ENCODE measurements at places on chromosomes 6 and 20. TPM values are rescaled to one million over a fixed set of nuclear protein-coding genes. Genes with fewer than 3 reads are reported as not detected.
A peak's percentile ranks its signal among the peaks of the same experiment; 100 is the strongest.

ZHX3 gene
- 23.3 TPM for total RNA-seq

MOXD1 gene
- total RNA-seq = 1.3 TPM

MCM8 gene
- 22.4 TPM for total RNA-seq

PRSS16 gene
- 32.3 TPM for total RNA-seq

DHX35 gene
- 12.1 TPM for total RNA-seq

HAO1 gene
- not detected for total RNA-seq

HFE gene
- total RNA-seq = 46.0 TPM

METTL24 gene
- not detected for total RNA-seq

IMPG1 gene
- not detected for total RNA-seq

CALHM6 gene
- not detected for total RNA-seq

VGLL2 gene
- not detected for total RNA-seq

RAB32 gene
- 22.6 TPM for total RNA-seq

GRCh38 chr6:34593701-34594100, 37.6 kb upstream of the SPDEF start:
- DNase-seq = peak; percentile 49

- DNase-seq = peak; percentile 51
Observed at GRCh38 chr6:40328386-40328985, 258.7 kb downstream of the LRFN2 start.

DNA sequence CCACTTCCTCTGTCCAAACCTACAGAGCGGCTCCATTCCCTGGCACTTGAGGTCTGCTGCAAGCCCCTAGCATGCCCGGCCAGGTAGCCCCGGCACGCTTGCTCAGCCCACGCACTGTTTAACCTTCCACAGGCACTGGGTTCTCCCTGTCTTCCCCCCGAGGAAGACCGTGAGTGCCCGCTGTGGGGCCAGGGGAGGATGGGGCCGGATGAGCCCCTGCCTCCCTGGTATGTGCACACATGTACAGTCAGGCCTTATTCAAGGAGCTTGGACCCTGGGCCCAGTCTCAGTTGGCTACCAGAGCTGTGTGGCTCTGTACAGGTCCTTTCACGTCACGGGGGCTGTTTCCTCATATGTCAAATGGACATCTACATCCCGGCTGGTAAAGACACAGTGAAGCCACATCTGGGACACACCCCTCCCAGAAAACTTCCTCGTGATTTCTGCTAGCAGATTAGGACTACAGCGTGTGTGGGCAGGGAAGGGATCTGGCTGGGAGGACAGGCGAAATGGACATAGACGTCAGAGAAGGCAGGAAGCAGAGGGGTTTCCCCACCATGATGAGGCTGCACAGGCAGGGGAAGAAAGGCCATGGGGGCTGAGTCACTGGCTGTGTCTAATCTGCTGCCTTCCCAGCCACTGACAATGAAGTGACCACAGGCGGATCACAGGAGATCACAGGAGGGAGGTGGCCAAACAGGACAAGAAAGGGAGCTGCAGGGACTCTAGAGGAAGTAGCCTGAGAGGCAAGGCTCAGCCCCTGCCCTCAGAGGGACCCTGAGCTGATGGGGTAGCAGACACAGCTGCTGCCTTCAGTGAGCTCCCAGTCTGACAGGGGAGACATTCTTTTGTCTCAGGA, 62.9 kb downstream of the MRPL14 start:
- peak; percentile 71 for DNase-seq

DNA sequence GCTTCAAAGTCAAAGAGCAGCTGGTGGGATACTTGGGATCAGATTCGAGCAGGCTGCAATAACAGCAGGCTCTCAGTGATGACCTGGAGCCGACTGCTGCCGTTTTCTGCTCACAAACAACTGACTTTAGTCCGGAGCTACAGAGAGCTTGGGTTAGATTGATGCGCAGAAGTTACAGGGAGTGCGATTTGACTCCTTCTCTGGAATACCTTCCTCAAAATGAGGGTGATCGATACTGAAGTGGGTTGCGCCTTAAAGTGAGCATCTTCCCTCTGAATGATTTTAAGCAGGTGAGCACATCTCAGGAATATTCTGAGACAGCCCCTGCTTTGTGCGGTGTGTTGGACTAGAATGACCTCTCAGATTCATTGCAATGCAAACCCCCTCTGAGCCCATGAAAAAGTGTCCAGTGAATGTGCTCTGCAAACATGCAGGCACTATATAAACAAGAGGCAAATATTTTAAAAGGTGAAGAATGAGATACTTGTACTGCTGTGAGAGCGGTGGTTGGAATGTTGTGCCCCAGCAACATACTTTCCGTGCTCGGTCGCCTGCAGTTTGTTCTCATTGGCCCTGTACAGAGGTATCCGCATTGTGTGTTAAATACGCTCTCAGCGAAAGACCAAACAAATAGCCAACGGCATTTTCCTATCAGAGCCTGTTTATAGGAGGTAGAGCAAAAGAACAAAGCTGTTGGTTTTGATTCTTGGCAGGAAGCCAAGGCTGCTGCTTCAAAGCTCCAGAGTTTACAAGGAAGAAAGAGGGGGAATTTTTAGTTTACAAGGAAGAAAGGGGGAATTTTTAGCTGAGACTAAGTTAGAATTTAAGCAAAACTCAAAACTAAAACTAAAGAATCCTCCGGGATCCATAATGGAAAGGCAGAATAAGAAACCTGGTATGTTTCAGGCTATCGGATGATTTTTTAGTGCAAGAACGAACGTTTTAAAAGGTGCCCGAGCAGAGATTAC, 67.7 kb downstream of the PHACTR2 start:
- DNase-seq = peak; percentile 78

GRCh38 chr6:133474516-133474915, 233.4 kb downstream of the EYA4 start:
- DNase-seq = no peak

- DNase-seq = no peak
Observed at GRCh38 chr20:5315807-5316187, 957 bp downstream of the PROKR2 start.

- DNase-seq = no peak
Observed at GRCh38 chr6:34276881-34277762, 28.3 kb upstream of the SMIM29 start.

DNA sequence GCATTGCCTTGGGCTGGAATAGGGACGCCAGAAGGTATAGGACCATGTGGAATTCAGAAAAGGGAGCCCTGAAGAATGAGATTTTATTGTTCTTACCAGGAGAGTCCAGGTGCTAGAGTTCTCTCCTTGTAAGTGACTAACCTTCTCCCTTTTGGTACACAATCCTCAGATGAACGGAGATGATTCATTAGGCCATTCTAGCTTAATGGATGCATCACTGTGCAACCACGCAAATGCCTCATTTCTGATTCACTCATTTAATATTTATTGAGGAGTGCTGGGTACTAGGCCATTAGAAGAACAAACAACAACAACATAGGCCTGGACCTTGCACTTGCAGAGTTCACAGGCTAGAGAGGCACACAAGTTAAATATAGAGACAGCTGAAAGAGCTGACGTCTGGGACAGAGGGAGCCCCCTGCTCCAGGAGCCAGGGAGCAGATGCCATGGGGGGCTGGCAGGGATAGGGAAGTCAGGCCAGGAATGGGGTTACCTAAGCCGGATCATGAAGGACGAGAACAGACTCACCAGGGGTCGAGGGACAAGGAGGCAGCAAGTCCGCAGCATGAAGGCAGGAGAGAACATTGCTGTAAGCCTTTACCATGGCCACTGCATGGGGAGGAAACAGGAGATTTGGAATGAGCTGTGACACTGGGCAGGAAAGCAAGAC, 179.5 kb upstream of the AKAP12 start:
- peak; percentile 99 for DNase-seq

DNA sequence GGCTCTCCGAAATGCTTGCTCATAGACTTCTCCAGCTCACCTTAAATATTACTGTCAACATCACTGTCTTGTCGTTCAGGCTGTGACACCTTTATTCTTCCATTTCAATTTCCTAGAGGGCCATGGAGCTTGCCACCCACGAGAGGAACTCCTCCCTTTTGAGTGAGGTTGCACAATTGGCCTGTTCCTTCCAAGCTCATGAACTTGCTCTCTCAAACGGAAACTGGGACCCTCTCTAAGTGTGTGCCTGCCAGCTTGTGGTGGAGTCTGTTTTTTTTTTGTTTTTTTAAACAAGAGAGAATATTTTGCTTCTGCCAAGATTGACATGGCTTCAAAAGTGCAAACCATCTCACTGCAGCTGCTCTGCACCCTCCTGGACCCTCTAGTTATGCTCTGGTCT, 19.3 kb upstream of the IYD start:
- no peak for DNase-seq

DNA sequence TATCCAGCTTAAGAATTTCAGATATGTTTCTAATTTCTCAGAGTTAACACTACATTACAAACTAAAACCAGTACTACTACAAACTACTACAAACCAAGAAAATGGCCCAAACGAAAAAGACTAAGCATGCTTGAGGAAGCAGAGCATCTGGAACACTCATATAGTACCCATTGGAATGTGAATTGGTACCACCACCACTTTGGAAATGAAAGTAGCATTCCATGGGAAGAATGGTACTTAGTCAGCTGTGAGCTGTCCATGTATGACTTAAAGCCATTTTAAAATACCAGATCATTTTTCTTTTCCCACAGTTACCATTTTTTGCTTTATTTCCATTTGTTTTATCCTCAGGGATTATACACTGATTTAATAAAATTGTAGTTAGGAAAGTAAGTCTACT, 30.5 kb downstream of the FBXO9 start:
- no peak for DNase-seq

- no peak for DNase-seq
Observed at GRCh38 chr20:22566876-22567658, 17.3 kb downstream of the FOXA2 start.

DNA sequence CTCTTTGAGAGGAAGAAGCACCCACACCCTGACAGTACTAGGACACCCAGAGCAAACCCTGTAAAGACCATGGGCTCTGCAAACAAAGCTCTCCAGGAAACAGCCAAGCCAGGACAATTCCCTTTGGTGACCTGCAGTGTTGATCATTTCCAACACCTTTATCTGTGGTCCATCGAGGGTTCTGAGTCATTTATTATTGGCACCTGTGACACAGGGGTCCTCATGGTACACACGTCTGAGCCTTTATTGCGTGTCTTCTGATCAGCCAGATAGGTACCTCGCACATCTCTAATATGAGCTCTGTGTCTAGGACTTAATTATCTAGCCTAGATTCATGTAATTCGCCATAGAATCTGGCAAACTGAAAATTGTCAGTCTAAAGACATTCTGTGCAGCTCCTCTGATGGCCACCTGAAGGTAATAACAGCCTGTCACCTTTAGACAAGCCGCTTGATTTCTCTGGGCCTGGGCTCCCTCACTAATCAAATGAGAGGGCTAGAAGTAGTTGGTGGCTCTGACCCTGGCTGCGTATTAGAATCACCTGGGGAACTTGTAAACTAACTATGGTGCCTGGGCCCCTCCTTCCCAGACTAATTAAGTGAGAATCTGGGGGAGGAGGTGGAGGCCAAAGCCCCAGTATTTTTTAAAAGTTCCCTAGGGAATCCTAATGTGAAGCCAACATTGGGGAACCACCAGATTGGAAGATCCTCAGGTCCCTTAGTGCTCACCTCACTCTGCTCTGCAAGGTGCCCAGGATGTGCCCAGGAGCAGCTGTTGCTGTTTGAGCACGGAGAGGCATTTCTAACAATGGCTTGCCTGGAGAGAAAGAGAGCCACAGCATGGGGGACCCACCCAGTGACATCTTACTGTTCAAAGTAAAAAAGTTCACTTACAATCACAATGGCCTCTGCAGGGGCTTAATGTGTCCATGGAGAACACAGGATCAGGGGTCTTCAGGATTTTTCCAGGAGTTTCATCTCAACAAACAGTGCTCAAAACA, 122.0 kb upstream of the ARID1B start:
- no peak for DNase-seq

DNA sequence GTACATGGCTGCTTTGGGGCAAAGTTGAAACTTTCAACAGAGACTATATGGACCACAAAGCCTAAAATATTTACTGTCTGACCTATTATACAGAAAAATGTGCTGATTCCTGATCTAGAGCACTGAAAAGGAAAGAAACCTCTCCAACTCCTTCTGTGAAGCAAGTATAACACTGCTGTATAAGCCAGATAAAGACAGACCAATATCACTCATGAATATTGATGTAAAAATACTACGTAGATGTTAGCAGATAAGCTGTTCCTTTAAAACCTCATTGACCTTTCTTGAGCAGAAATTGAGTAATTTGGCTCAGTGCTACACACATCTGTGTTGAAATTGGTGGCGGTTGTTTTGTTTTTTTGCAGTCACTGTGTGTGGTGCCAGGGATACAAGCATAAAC, 69.9 kb upstream of the HDAC2 start:
- no peak for DNase-seq

DNA sequence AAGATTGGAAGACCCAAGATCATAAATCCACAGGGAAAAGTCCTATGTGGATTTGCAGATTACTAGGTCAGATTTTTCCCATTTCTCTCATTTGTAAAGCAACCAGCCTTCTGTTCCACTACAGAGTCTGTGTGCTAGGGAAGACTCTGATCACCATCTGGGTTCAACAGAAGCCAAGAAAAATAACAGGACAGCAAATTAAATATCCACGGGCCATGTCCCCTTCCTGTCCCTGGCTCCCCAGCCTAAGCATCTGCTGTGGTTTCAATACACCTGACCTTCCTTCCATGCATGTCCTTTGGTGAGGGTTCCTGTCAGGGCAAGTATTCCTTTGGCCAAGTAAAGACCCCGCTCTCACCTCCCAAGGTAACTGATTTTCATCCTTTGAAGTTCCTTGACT, 558.8 kb downstream of the KIF16B start:
- DNase-seq = no peak

DNA sequence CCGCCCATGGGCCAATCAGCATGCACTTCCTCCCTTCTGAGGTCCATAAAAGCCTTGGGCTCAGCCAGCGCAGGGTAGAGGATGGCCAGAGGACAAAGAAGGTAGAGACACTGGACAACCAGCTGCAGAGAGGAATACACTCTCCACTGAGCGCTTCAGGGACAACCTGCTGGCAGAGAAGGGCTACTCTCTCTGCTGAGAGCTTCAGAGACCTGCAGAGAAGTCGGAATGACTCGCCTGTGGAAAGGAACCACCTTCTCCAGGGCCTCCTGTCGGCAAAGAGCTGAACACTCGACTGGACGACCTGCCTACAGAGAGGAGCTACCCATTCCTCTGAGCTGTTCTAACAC, 31.4 kb upstream of the SLA2 start:
- no peak for DNase-seq

DNA sequence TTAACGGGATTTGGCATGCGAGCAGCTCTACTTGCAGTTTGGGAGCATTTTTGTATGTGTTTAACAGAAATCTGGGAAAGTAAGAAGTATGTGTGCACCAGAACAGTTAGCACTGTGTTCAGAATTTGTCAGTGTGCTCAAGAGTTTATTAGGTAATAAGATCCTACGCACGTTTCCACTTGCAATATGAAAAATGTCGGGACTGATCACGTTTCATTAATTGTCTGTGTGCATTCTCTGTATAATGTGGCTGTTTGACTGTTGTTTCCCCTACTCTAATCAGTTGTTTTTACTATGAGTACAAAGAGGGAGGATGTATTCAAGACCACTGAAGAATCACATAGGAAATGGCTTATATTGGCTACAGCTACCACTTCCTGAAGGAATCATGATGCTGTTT, 349.7 kb upstream of the POU3F2 start:
- DNase-seq = no peak

DNA sequence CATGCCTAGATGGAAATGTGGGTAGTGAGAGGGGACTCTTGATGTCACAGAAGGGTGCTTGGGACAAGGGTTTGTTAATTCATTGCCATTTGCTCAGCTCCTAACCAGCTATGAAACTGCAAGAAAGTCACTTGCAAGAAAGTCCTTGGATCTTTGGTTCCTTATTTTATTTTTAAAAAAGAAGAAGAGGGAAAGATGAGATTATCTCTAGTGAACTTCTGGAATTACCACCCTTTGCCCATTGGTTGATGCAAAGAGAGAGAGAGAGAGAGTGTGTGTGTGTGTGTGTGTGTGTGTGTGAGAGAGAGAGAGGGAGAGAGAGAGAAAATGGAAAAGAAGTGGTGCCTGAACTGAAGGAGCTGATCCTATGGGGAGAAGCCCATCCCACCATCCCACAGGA, 4.6 kb upstream of the SFT2D1 start:
- no peak for DNase-seq

Measured in PC-9 (cell line).